Activated CD4-positive, alpha-beta T cell treated with anti-CD3 and anti-CD28 coated beads, Interleukin-2, amount 10 ng/mL, durations not matched to agents 7 days and 5 days (primary cell): ENCODE measurements at places on chromosomes 4 and X.
A peak's percentile ranks its signal among the peaks of the same experiment; 100 is the strongest.

DNA sequence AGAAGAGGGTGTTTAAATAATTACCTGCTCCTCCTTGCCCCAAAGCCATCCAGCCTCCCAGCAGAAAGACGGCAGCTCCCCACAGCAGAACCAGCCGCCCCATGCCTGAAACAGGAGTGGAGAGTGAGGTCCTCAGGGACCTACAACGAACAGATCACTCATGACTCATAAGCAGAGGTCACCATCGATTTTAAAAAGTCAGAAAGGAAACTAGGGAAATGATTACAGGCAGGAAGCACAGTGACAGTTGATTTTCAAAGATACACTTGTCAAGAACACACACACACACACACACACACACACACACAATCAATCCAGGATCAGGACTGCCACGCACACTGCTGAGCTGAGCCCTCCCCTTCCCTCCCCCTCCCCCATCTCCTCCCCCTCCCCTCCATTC is at the start of gene CRLF2:
TSS of gene CRLF2 (minus strand) at position 118 of the 400 bp plus-strand sequence. CDS start at position 103, 15 bp downstream.
- DNase-seq, result peak; percentile 53

DNA sequence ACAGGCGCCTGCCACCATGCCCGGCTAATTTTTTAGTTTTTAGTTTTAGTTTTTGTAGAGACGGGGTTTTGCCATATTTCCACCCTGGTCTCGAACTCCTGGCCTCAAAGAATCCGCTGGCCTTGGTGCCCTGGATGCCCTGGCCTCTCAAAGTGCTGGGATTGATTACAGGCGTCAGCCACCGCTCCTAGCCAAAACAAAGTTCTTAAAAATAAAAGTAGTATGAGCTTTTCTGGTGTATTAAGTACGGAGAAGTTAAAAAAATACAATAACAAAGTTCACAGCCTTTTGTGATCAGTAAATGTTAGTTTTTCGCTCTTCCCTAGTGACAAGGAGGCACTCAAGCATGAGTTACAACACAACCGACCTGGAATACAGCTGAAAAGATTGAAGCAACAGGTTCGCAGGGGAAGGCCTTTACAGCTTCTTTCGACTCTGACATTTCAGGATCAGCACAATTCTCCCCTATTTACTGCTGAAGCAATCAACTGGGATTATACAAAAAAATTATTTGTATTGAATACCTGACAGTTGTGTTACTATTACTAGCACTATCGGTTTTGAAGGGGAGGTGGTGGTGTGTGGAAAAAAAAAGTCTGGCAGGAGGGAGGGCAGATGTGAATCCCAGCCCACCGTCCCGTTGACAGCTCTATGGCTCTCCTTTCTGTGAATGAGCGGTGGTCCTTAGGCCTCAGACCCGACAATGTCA is 893 bp upstream of the METAP1 start:
- no peak for DNase-seq

DNA sequence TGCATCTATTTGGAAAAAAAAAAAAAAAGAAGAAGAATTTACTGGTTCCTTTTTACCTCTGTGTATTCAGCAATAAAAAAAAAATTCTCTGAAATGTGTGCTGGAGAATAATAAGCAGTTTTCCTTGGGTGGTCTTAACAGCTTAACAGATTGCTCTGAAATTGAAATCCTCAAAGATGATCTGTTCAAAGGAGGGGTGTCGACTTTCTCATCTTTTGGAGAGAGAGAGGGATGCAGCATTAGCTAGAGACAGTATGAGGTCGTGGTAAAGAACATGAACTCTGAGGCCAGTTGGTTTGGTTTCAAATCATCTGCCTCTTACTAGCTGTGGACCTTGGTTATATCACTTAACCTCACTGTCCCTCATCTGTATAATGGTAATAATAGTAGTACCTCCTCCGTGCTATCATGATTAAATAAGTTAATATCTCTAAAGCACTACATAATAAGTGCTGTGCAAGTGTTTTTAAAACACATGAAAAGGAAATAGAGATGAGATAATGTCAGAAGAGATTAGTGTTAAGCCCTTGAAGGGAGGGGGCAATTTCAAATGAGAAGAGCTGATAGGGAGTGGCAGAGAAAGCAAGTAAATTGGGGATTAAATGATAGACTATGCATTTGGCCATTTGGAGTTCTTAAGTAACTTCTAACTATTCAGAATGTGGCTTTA is 109.9 kb upstream of the LIMCH1 start:
- no peak for DNase-seq

DNA sequence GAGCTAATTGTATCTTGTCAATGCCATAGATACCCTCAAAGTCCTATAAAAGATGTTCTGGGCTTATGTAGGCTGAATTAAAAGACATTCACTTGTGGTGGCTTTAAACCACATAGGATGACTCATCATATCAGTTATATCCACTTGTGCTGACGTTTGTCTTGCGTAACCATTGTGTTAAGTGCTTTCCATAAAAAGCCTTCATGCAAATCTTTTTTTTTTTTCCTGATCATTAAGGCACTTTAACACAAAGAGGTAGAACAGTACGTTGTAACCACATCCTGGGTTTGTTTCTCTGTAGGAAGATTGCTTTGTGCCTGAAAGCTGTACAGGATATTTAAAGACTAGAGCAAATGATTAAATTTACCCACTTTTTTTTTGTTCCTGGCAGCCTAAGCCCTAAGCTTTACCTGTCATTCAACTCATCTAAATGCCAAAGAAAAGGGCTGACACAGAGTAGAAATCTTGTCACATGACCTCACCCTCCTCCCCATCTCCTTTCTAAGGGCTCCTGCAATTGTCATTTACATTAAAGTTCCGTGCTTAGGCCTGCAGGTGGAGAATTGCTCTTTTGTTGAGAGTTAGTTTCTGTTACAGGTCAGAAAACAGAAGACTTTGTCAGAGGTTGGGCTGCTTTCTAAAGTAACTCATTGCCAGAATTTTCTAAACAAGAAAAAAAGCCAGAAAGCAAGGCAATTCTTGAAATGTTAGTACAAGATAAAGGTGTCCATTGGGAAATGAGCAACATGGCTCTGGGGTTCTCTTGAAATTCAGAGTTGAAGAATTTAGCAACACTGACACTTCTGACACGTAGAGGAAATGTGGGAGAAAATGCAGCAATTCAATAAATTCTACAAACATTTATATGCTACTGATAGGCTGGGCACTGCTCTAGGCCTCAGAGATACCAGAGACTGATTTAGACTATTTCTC is 555.6 kb downstream of the PPARGC1A start:
- DNase-seq, result peak; percentile 56

GRCh38 chr4:3630598-3631543 is 98.6 kb upstream of the LRPAP1 start:
- no peak for DNase-seq
